ENCODE measurements at places on chromosomes 5 and 9. TPM values are rescaled to one million over a fixed set of nuclear protein-coding genes. Genes with fewer than 3 reads are reported as not detected.

The CDKN2A gene
- 21.2 TPM for total RNA-seq

The NR2F1-AS1 gene
- 20.0 TPM for total RNA-seq

The MEGF9 gene
- 20.6 TPM for total RNA-seq

The IL13 gene
- not detected for total RNA-seq

The PCDHGA6 gene
- total RNA-seq: 0.65 TPM

The SLC36A2 gene
- total RNA-seq: not detected

The ANKRD31 gene
- total RNA-seq: 0.10 TPM

The MFAP3 gene
- total RNA-seq: 39.0 TPM

The PRR16 gene
- 10.7 TPM for total RNA-seq

The SEMA4D gene
- 3.3 TPM for total RNA-seq

The GGTA1 gene
- 0.46 TPM for total RNA-seq

DNA sequence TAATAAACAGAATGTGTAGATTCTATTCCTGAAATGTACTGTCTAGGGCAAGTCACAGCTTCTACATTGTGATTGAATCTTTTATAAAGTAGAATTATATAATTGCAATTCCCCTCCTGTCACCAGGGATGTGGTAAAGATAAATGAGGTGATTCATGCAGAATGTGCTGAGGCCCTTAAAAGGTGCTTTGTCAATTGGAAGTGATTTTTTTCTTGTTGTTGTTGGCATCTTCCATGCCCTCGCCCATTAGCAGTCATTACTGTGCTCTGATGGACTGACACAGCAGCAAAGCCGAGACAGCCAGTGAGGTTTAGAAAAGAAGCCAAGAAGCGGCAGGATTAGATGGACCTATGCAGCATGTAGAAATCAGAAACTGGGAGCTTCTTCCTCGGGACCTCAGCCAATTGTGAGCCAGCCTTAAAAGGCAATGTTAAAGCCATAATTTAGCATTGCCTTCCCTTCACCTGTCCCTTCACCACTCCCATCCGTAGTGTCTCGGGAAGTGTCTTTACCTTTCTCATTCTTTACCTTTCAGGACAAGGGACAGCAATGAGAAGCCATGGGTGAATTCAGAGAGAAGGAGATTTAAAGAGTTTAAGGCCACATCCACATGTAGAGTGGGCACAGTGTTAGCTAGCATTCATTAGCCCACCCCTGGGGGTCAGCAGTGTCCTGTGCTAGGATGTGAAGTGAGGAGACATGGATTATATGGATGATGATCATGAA lies 257.8 kb downstream of the PLK2 start:
- H3K4me1 ChIP-seq: no peaks in the 10 kb centered on the region
- DNase-seq: no peak

GRCh38 chr5:80920333-80920732 lies 39.8 kb upstream of the RASGRF2 start:
- no peak overlapping the region for H3K27ac ChIP-seq
- no peaks in the 10 kb centered on the region for H3K36me3 ChIP-seq
- H3K4me3 ChIP-seq: no peak overlapping the region
- no peak for DNase-seq

- H3K4me1 ChIP-seq: peaks cover 13% of the 10 kb centered on the region
- H3K4me3 ChIP-seq: no peak overlapping the region
- H3K27me3 ChIP-seq: no peaks in the 10 kb centered on the region
- no peak for DNase-seq
- no peak overlapping the region for H3K27ac ChIP-seq
Measured at GRCh38 chr5:31449174-31449573, 82.7 kb downstream of the DROSHA start.

DNA sequence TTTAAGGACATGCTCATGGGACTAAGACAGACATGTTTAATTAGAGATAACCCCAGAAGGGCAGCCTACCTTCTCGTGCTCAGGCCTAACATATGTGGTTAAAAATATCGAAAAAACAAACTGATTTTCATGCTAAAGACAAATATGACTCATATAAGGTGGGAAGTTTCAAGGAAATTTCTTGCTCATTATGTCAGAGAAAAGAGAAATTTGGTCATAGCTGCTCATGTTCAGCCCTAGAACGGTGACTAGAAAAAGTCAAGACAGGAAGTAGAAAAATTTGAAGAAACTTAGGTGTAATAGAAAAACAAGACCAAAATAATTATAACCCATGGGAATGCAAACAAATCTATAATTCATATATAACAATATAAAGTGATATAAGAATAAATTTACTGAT lies 120.6 kb downstream of the PRDM9 start:
- H3K4me1 ChIP-seq: peaks cover 10% of the 10 kb centered on the region
- H3K27ac ChIP-seq: no peak overlapping the region
- no peaks in the 10 kb centered on the region for H3K36me3 ChIP-seq
- no peaks in the 10 kb centered on the region for H3K27me3 ChIP-seq
- H3K4me3 ChIP-seq: no peak overlapping the region

GRCh38 chr9:14563902-14564624 lies 129.2 kb downstream of the ZDHHC21 start:
- no peaks in the 10 kb centered on the region for H3K27me3 ChIP-seq
- no peak overlapping the region for H3K4me3 ChIP-seq
- no peak for DNase-seq
- H3K36me3 ChIP-seq: peaks cover 2% of the 10 kb centered on the region
- no peaks in the 10 kb centered on the region for H3K4me1 ChIP-seq
- H3K27ac ChIP-seq: no peak overlapping the region

DNA sequence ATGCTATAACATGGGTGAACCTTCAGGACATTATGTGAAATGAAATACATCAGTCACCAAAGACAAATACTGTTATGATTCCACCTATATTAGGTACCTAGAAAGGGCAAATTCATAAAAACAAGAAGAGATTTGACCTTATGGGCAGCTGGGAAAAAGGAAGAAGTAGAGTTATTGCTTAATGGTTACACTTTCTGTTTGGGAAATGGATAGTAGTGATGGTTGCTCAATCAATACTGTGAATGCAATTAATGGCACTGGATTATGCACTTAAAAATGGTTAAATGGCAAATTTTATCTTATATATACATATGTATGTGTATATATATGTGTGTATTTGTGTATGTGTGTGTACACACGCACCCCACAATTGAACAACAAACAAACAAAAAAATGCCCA lies 15.2 kb downstream of the FKBP15 start:
- H3K4me3 ChIP-seq: no peak overlapping the region
- no peak overlapping the region for H3K27ac ChIP-seq
- no peak for DNase-seq

DNA sequence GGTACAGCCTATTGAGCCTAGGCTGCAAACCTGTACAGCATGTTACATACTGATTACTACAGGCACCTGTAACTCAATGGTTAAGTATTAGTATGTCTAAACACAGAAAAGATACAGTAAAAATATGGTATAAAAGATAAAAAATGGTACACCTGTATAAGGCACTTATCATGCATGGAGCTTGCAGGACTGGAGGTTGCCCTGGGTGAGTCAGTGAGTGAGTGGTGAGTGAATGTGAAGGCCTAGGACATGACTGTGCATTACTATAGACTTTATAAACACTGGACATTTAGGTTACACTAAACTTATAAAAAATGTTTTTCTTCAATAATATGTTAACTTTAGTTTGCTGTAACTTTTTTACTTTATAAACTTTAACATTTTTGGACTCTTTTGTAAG lies 171.3 kb downstream of the SLC28A3 start:
- DNase-seq: no peak
- peaks cover 30% of the 10 kb centered on the region for H3K4me1 ChIP-seq
- H3K36me3 ChIP-seq: no peaks in the 10 kb centered on the region
- H3K27ac ChIP-seq: peak overlapping the region; percentile 27
- H3K27me3 ChIP-seq: no peaks in the 10 kb centered on the region
- no peak overlapping the region for H3K4me3 ChIP-seq

GRCh38 chr5:6159832-6160430 lies 218.4 kb downstream of the MED10 start:
- no peaks in the 10 kb centered on the region for H3K27me3 ChIP-seq
- no peaks in the 10 kb centered on the region for H3K36me3 ChIP-seq
- no peak for DNase-seq

- H3K4me3 ChIP-seq: no peak overlapping the region
- H3K36me3 ChIP-seq: no peaks in the 10 kb centered on the region
- peak overlapping the region; percentile 59 for H3K27ac ChIP-seq
- no peak for DNase-seq
- peaks cover 31% of the 10 kb centered on the region for H3K4me1 ChIP-seq
Measured at GRCh38 chr5:143682929-143683386, 129.0 kb upstream of the HMHB1 start.

- H3K27ac ChIP-seq: no peak overlapping the region
- H3K4me3 ChIP-seq: no peak overlapping the region
- peaks cover 15% of the 10 kb centered on the region for H3K4me1 ChIP-seq
- H3K36me3 ChIP-seq: no peaks in the 10 kb centered on the region
- DNase-seq: no peak
Measured at GRCh38 chr5:68315679-68316271, 100.2 kb downstream of the PIK3R1 start.

DNA sequence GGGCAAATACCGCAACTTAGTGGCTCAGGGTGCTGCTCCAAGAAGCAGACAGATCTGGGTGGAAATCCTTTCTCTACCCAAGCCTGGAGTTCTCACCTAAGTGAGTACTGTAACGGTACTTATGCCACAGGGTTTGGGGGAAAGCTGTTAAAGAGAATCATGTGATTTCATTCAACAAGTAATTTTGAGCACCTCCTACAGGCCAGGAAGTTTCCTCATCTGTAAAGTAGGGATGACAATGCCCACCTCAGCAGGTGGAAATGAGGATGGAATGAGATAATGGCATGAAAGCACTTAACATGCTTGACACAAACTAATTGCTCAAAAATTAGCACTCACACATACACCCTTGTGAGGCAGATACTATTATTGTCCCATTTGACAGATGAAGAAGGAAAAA lies 114.1 kb downstream of the JAKMIP2 start:
- H3K27ac ChIP-seq: no peak overlapping the region
- no peaks in the 10 kb centered on the region for H3K4me1 ChIP-seq
- no peaks in the 10 kb centered on the region for H3K27me3 ChIP-seq
- H3K4me3 ChIP-seq: no peak overlapping the region

DNA sequence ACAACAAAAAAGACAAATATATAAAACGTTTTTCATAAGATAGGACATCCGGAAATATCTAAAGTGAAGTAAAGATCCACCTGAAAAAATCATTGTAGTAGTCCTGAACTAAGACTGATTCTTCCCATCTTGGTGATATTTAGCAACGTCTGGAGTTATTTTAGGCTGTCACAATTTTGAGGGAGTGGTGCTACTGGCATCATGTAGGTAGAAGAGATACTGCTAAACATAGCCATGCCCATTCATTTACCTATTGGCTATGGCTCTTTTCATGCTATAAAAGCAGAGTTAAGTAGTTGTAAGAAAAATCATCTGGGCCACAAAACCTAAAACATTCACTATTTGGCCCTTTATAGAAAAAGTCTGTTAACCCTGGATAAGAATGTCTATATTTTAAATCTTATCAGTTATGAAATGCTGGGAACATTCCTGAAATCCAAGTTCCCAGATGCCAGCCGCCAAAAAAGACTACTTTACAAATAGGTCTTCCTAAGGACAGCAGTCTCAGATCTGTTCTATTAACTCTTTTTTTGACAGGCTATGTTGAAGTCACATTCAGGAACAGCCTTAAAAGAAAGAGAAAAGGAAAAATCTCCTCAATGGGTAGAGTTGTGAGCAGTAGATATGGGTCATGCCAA lies 27.0 kb downstream of the RAPGEF6 start:
- H3K4me1 ChIP-seq: peaks cover 51% of the 10 kb centered on the region
- H3K27ac ChIP-seq: peak overlapping the region; percentile 50
- no peak overlapping the region for H3K4me3 ChIP-seq
- H3K27me3 ChIP-seq: no peaks in the 10 kb centered on the region
- no peaks in the 10 kb centered on the region for H3K36me3 ChIP-seq

All from chondrocyte (in vitro differentiated cells).